Tibial nerve (tissue), 4 donors: ENCODE measurements at places on chromosomes 2 and 18.

DNA sequence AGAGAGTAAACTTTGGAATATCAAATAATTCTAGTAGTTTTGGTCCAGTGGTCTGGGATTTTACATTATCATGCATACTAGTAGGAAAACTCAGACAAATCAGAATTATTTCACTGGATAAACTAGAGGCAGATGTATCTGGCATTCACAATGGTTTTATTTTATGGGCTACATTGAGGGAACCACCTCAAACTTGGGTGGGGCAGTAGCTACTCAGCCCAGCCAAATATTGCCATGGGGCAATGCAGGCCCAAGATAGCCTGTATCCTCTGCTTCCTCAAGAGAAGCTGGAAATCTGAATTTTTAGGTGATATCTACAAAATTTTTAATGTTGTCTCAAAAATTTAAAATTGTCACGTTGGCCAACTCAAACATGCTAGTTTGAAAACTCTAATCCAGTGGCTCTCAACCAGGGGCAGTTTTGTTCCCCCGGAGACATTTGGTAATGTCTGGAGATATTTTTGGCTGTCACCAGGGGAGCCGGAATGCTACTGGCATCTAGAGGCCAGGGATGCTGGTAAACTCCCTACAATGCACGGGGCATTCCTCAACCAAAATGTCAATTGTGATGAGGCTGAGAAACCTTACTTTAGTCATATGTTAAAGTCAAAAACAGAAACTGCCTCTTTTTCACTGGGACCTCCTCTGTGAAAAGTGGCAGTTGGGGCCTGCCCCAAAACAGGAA is 172.8 kb upstream of the SPRED2 start:
- DNase-seq = no peak

GRCh38 chr2:183195998-183196409 is 71.8 kb downstream of the NUP35 start:
- DNase-seq = no peak

GRCh38 chr2:191533693-191534180 is 144.2 kb upstream of the NABP1 start:
- DNase-seq = no peak

DNA sequence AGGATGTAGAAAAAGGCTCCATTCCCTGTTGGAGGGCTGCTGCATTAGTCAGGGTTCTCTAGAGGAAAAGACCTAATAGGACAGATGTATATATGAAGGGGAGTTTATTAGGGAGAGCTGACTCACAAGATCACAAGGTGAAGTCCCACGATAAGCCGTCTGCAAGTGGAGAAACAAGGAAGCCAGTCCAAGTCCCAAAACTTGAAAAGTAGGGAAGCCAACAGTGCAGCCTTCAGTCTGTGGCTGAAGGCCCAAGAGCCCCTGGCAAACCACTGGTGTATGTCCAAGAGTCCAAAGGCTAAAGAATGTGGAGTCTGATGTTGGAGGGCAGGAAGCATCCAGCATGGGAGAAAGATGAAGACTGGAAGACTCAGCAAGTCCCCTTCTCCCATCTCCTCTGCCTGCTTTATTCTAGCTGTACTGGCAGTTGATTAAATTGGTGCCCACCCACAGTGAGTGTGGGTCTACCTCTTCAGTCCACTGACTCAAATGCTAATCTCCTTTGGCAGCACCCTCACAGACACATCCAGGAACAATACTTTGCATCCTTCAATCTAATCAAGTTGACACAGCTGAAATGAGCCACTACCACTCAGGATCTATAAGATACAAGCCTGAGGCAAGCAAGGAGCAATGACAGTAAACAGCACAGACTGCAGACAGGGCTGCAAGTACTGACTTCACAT is 30.0 kb upstream of the ATG16L1 start:
- no peak for DNase-seq

DNA sequence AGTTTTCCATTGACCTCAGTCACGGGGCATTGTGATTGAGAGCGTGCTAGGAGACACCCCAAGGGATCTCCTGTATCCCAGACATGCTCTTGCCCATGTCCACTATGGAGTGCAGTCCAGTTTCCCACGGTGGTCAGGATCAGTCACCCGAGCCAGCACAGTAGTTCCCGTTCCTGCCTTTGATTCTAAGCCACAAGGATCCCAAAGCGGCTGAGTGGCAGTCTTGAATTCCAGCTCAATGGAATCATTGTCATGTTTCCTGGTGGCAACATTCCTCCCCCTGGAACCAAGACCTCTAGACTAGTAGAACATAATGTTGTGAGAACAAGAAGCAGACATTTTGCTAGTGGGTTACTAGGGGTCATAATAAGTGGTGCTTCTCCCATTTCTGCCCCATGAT is 154.3 kb downstream of the SEPTIN10 start:
- DNase-seq = no peak

- no peak for DNase-seq
Observed at GRCh38 chr2:154092571-154092970, 220.8 kb downstream of the GALNT13 start.

GRCh38 chr2:12007282-12007681 is 260.9 kb downstream of the LPIN1 start:
- no peak for DNase-seq

- DNase-seq = no peak
Observed at GRCh38 chr2:99868260-99868659, 274.1 kb downstream of the AFF3 start.

DNA sequence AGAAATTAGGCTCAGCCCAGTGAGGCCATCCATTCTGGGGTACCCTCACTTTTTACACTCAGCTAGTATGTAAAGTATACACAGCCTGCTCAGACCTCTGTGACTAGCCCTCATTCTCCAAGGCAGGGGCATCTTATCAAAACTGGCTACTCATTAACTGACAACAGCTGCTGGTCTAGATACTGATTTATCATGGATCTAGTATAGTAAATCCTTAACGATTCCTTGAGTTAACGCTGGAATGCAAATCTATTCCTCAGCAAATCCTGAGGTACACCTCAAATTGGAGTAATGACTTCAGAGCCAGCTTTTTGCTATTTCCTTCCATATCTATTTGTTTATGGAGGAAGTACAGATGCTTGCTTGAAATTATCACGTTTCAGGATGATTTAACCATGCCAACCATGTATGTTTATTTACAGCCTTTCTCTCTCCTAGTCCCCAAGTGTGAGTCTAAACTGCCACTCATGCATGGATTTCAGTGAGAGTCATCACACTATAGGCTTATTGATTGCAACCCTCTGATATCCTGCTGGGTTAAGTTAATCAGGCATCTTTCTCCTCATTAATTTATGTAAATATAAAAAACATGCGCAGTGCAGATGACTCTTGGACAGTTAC is 70.2 kb upstream of the DOK6 start:
- DNase-seq = no peak

GRCh38 chr2:78077633-78078032 is 555.5 kb upstream of the LRRTM4 start:
- DNase-seq = no peak

GRCh38 chr2:73611193-73611592 is 31.0 kb downstream of the NAT8 start:
- DNase-seq = no peak

- no peak for DNase-seq
Observed at GRCh38 chr2:16665748-16666448, at the start of gene CYRIA. CYRIA (minus strand) TSS chr2:16665834; CDS start chr2:16588119, 77,715 bp downstream.

GRCh38 chr18:79707239-79707638 is 27.6 kb downstream of the CTDP1 start:
- DNase-seq = no peak

DNA sequence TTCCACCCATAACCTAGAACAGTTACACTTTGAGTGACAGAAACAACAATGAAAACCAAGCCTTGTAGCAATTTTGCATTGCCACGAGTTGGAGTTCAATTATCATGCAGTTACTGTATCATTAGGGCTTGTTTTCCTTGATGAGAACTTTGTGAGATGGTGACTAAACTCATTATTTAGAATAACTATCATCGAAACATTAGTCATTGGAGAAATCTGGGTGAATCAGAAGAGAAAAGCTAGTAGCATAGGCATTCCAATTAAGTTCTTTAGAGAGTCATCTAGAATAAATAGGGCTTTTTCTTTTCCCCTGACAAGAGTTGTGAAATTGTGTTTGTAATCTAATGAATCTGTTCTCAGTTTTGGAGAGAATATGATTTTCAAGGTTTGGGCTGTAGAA is 122.8 kb upstream of the DOCK10 start:
- DNase-seq = no peak

- no peak for DNase-seq
Observed at GRCh38 chr2:237159006-237159911, 73.6 kb downstream of the COPS8 start.

DNA sequence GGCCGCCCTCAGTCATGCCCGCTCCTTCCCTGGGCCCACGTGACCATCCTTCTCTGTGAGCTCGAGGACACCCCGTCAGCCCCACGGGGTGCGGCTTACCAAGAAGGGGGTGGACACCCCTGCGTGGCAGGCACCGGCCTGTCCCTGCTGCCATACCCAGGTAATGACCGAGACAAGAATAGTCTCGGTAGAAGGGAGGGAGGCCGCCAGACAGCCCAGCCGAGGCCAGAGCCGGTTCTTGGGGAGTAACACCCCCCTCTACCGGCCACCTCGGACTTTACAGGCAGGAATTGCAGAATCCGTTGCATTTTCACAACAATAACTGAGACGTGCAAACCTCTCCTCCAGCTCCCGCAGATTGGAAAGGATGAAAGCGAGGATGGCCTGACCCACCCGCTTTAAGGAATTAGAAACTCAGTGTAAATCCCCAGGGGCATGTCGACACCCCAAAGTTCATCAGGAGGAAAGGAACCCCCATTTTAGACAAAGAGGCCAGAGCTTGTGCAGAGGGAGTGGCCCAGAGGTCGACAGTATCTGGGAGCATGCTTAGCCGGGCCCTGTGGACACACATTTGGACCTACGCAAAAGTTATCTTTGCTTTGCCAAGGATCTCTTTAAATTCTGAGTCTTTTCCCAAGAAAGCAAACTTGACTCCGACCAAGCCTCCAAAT is 60.1 kb upstream of the GLI2 start:
- peak; percentile 35 for DNase-seq

DNA sequence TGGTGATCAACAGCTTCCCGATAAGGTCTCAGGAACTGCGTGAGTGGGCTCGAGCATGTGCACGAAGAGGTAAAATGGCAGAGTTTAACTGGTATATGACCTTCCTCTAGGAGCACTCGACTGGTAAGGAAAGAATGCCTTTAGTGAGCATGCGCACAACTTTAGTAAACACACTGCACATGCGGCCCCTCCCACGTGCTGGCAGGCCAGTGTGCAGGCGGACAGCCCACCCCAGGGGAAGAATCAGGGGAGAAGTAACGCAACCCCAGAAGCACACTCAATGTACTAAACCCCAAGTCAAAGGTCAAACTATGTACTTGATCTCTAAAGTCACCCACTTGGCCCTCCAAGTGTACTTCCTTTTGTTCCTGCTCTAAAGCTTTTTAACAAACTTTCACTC is 28.7 kb upstream of the SLC25A52 start:
- DNase-seq = no peak

DNA sequence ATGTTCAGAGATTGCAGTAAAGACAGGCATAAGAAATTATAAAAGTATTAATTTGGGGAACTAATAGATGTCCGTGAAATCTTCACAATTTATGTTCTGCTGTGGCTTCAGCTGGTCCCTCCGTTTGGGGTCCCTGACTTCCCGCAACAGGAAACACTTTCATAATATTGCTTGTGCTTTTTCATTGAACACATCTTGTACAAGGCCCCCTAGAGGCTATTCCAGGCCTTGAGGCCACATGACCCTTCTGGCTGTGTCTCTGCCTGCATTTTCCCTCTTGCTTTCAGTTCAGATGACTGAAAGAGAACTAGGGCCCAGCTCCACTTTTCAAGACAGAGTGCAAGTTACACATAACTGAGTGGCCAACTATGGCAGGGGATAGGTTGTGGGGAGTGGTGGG is 164.1 kb downstream of the TMEM247 start:
- no peak for DNase-seq

GRCh38 chr2:78682781-78683180 is 342.7 kb upstream of the REG3G start:
- no peak for DNase-seq

- DNase-seq = no peak
Observed at GRCh38 chr2:142010477-142011270, 120.1 kb downstream of the LRP1B start.

- no peak for DNase-seq
Observed at GRCh38 chr2:175631245-175631623, 370.8 kb downstream of the LNPK start.

GRCh38 chr2:10876394-10876793 is 35.3 kb upstream of the KCNF1 start:
- DNase-seq = no peak

DNA sequence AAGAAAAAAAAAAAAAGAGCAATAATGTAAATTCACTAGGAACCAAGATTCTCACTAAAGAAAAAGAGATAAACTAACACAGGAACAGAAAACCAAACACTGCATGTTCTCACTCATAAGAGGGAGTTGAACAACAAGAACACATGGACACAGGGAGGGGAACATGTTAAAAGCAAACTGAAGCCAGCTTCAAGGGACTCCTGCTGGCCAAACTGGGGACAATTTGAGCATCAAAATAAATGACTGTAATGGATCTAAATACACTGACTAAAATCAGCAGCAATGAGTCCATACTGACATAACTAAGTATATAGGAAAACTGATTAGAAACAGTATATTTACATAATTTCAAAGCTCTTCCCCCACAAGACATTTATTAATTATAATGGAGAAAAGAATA is 73.0 kb downstream of the FARSB start:
- no peak for DNase-seq

- DNase-seq = no peak
Observed at GRCh38 chr2:166653185-166653813, 159.2 kb upstream of the SCN7A start.

DNA sequence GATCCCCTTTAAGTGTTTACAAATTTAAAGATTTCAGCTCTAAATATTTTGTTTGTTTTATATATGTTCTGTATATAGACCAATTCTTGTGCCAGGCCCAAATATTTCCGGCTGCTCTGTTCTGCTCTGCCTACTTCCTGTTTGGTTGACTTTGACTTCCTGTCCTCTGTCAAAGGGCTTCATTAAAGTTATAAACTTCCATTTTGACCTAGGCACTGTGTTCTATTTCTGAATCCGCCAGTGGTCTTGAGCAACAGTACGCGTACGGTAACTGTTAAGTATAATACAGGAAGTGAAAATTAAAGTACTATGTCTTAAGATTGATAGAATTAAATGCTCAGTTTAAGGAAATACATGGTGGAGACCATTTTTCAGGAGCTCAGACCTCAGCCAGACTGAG is 13.5 kb upstream of the REL start:
- DNase-seq = peak; percentile 47
